ENCODE measurements at places on chromosomes 7 and 10.
A peak's percentile ranks its signal among the peaks of the same experiment; 100 is the strongest.

GRCh38 chr7:141071260-141071854 lies 2.5 kb upstream of the TMEM178B start:
- DNase-seq, result peak; percentile 70

- no peak for DNase-seq
Measured at GRCh38 chr10:43252166-43252782, 14.6 kb downstream of the RASGEF1A start.

DNA sequence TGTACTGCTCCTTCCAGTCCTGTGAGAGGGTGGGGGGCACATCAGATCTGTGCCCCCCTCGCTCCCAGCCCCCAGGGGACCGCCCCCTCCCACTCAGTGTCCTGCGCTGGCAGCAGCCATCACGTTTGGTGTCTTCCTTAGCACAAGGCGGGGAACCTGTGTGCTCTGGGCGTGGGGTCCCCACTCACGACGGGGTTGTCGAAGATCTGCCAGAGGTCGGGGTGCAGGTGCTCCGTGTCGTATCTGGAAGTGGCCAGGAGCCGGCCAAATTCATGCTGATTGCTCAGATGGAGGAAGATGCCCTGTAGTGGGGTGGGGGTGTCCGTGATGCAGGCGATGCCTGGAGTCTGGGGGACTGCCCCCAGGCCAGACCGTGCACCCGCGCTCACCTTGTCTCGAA lies 7.2 kb downstream of the PLOD3 start:
- DNase-seq, result no peak

DNA sequence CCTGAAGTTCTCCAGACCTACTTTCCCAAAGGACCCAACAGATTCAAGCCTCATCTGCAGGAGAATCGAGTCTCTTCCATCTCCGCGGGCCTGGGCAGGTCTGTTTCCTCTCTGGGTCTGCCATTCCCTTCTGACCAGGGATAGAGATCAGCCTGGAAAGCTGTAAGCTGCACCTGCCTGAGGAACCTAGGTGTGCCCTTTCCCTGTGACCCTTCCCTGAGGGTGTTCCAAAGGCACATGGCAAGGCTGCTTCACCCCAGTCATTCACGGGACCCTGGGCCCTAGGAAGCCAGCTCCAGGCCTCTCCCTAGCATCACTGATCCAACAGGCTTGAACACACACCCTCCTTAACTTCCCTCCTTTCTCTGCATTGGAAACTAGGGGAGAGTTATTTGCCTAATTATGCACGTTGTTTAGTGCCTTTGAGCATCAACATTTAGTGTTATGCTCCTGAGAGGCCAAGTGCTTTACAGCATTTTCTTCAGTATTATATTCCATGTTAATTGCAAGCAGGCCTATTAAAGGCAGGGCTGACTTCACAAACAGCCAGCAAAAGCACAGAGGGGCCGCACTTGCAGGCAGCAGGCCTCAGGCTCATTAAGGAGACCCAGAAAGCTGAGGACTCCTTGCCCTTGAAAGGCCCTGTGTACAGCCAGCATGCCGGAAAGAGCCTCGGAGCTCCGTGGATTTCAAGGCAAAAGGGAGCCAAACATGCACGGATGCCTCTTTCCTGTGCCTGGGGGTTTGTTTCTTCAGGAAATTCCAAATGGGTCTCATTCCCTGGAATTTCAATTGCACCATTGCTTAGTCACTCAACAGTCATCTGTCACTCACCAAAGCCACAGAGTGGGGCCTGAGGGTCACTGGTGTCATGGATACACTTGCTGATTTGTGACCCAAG lies 91.0 kb upstream of the FAM20C start:
- no peak for DNase-seq

GRCh38 chr7:112199035-112199655 lies 7.1 kb downstream of the DOCK4 start:
- DNase-seq, result no peak

DNA sequence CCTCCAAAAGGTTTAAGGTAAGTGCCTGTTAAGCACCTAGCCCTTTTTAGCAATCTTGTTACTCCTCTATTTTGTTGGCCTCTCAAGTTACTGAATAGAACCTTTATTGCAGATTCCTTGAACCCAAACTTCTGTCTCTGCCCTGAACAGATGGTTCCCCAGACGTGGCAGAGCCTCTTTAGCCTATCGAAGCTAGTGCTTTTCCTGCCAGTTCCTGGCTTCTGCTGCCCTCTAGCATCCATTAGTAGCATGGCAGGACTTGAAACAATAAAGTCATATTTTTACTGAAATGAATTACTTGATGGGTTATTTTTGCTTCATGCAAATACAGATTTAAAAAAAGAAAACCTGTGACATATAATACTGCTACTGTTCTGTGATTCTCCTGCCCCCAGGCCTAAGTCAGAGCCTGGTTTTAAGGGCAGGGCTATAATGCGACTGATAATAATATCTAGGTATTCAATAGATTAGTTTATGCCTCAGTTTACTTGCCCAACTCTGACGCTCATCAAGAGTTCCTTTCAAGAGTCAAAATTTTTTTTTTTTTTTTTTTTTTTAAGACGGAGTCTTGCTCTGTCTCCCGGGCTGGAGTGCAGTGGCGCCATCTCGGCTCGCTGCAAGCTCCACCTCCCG lies 84.3 kb upstream of the PHF14 start:
- DNase-seq, result peak; percentile 10

DNA sequence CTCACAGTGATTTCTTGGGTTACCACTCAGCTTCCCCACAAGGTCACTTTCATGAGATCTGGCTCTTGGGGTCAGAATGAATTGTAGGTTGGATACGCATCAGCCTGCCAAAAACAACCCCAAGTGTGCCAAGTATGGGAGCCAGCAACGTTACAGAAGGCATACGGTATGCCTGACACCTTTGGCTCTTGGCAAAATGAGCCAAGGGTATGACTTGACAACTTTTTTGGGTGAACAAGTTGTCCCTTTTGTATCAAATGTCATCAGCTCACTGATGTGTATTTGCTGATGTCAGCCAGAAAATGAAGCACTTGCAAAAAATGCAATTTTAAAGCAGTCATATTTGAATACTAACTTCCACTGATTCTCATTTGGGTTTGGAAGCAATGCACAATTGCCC lies 168.4 kb downstream of the CACNB2 start:
- DNase-seq, result no peak

DNA sequence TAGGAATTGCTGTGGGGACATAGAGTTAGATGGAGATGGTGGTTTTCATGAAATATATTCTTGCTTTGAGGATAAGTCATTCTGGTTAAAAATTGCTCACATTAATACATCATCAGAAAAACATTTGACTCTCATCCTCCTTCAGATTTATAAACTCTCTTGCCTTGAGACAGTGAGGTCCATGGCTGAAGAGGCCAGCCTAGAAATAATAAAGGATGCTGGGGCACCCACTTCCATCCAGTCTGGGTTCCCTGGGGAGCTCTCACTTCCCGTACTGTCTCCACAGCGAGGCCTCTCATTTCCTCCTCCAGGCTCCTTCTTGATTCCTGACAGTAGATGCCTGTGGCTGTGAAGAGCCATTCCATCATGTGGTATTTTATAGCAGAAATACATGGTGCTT lies 73.3 kb upstream of the PRKG1 start:
- DNase-seq, result no peak

DNA sequence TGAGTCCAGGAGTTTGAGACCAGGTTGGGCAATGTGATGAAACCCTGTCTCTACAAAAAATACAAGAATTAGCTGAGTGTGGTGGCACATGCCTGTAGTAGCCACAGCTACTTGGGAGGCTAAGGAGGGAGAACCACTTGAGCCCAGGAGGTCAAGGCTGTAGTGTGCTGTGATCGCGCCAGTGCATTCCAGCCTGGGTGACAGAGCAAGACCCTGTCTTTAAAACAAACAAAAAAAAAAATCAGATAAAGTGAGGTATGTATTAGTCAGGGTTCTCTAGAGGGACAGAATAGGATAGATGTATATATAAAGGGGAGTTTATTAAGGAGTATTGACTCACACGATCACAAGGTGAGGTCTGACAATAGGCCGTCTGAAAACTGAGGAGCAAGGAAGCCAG lies 101.5 kb upstream of the GPR26 start:
- DNase-seq, result no peak

DNA sequence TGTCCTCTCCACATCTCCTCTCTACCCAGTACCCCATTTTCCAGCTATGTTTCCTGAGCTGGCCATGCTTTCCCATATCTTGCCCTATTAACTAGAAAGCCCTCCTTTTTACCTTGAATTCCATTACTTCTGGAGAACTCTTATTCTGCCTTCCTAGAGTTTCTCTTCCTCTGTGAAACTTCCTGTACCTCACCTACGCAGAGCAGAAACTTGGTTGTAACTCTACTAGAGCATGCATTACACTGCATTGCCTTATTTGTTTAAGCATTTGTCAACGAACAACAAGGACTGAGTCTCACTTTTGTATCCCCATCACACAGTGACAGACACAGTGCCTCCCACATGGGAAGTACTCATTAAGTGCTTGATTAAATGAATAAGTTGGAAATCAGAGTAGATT lies 36.4 kb downstream of the VCL start:
- DNase-seq, result no peak

GRCh38 chr10:122171302-122172075 lies 99.6 kb upstream of the BTBD16 start:
- DNase-seq, result no peak

- DNase-seq, result no peak
Measured at GRCh38 chr7:12494687-12495024, 75.9 kb upstream of the SCIN start.

DNA sequence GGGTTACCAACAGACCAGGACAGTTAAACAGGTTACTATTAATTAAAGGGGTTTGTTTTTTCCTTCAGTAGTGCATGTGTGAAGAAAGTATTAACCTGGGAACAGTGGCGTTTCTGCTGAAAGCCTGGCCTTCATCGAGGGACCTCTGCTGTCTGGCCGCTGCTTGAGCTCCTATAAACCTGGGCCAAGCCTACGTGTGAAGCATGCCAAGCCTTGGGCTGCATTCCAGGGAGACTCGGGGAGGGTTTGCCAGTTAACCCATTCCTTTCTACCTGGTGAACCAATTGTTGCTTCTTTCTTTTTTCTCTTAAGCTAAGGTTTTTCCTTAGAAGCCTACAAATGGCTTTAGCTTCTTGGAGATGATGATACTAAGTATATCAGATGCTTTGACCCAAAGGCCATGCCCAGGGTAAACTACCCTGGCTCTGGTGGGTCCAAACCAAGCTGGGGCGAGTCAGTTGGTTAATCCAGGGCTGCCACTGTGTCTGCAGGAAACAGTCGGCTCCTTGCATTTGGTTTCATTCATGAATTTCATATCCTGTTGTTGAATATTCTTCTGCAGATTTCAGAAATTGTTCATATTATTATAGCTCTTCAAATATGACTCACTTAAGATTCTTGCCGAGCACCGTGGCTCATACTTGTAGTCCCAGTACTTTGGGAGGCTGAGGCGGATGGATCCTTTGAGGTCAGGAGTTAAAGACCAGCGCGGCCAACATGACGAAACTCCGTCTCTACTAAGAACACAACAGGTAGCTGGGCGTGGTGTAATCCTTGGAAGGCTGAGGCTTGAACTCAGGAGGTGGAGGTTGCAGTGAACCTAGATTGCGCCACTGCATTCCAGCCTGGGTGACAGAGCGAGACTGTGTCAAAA lies 23.8 kb downstream of the PFKP start:
- peak; percentile 23 for DNase-seq

DNA sequence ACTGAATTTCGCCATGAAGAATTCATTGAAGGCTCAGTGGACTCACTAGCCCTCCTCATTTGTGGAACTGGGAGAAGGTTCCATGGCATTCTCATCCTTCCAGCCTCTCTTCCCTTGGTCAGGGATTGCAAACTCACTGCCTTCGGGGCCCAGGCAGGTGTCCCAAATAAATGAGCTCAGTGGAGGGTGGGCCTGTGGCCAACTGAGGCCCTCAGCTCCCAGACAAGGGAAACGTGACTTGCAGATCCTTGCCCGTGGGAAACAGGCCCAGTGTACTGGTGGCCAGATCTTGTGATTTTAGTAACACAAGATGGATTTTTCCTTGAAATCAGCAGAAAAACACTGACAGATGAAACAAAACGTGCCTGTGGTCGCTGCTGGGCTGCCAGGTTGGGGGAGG lies 168.7 kb upstream of the CTBP2 start:
- no peak for DNase-seq

GRCh38 chr10:26445411-26446031 lies 7.4 kb downstream of the APBB1IP start:
- no peak for DNase-seq

- DNase-seq, result no peak
Measured at GRCh38 chr10:20988357-20988983, 91.4 kb upstream of the NEBL start.

GRCh38 chr7:152014722-152015121 lies 10.8 kb upstream of the GALNT11 start:
- DNase-seq, result no peak

GRCh38 chr7:77327067-77327931 lies 88.8 kb downstream of the GSAP start:
- no peak for DNase-seq

DNA sequence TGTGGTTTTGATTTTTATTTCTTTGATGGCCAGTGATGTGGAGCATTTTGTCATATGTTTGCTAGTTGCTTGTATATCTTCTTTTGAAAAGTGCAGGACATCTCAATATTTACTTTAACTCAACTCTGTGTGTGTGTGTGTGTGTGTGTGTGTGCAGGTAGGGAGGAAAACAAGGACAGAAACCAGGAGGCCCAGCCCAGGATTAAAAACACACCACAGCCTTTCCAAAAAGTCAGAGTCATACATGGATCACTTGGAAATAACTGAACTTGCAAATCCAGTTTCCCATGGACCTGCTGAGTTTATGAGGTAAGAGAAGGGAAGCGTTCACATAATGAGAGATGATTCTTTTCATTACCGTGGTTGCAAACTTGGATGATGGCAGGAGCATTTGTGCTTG lies 189.9 kb upstream of the LYZL1 start:
- no peak for DNase-seq

DNA sequence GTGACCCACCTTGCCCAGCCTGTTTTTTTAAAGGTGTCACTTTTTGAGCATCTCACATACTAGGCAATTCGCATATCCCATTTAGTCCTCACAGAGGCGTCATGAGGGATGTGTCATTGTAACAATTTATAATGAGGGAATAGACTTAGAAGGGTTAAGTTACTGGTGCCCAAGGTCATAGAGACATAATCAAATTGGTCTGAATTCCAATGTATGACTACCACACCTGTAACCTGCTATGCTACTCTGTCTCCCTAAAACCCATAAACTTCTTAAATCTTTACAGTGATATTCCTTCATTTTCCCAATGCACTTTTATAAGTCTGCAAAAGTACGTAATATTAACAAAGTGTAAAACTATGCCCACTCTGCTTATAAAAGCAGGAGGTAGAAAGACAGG lies 7.1 kb downstream of the ZMYND11 start:
- DNase-seq, result no peak

GRCh38 chr10:111830359-111830758 lies 353.2 kb downstream of the GPAM start:
- no peak for DNase-seq

- no peak for DNase-seq
Measured at GRCh38 chr10:18450298-18450697, 201.1 kb downstream of the NSUN6 start.

DNA sequence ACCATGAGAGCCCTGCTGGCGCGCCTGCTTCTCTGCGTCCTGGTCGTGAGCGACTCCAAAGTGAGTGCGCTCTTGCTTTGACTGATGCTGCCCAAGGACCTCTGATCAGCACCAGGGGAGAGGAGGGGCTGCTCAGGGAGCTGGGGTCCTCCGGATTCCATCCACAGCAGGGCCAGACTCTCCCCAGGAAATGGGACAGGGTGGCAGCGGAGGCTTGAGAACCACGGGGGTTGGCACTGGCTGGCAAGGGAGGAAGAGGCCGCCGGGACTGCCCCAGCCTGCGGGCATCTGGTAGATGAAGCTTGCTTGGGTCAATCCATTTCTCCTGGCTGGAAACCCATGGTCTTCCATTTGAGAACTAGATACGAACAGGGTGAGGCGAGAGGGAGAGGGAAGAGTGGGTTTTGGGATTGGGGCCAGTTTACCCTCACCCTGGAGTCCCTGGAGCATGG lies 647 bp downstream of the PLAU start:
- no peak for DNase-seq

All from amygdala (tissue), 56 donors.